COLO829 (cell line): ENCODE measurements at places on chromosomes 3 and 15.

GRCh38 chr15:59751552-59752413 is 62.7 kb upstream of the BNIP2 start:
- DNase-seq = no peak

GRCh38 chr15:33795070-33795469 is 173.2 kb upstream of the CHRM5 start:
- no peak for DNase-seq

GRCh38 chr15:53758412-53758811 is 1.1 kb downstream of the WDR72 start:
- no peak for DNase-seq

- DNase-seq = no peak
Measured at GRCh38 chr3:67655364-67656121, 1.1 kb upstream of the SUCLG2 start.

DNA sequence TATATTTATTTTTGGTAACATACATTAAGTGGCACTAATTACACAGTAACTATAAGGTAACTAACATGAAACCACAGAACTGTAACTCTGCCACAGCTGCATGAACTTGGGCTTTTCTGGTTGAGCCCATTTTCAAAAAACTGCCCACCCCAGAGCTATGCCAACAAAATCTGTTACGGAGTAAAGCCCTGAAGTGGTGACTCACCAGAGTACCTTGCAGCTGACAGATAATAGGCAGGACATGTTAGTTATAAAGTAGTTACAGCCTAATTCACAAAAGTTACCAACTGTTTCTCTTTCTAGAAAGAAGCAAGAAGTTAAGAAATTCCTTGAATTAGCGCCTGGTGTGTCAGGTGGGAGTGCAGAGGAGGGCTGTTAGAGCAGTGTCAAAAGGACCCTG is 1.5 kb upstream of the GPX1 start:
- no peak for DNase-seq

DNA sequence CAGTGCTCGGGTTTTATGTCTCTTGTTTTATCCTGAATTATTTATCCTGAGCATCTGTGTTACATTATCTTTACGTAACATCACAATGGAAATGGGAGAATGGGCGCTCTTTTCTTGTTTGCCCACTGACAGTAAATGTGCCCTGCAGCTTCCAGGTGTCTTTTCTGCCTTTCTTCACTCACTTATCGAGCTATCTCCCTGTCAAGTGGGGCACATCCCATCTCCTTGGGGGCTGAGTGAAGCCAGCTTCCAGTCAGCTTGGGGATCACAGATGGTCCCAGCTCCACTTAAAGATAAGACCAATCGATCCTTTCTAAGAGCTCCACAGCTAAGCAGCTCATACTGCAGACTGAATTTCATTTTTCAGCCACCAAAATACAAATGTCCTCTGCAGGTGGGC is 125.8 kb downstream of the KBTBD8 start:
- DNase-seq = no peak

DNA sequence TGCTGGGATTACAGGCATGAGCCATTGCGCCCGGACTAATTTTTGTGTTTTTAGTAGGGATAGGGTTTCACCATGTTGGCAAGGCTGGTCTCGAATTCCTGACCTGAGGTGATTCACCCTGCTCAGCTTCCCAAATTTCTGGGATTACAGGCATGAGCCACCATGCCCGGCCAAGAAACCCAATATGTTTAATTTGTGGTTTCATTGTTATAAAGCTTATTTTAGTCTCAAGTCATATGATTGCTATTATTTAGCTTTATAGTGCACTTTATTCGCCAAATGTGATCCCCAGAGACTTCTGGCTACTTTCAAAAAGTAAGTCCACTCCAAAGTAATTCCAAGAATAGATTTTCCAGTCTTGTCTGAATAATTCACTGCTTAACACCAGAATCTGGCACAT is 19.3 kb upstream of the SLC4A7 start:
- DNase-seq = no peak

DNA sequence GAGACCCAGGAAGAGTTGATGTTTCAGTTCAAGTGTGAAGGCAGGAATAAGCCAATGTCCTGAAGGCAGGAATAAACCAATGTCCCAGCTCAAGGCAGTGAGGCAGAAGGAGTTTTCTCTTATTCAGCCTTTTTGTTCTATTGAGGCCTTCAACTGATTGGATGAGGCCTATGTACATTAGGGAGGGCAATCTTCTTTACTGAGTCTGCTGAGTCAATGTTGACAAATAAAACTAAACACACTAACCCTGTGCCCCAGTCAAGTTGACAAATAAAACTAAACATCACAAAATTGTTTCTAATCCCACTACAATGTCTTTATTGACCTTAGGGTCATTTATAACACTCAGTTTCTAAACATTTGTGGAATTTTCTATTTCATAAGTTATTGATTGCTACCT is 100.0 kb downstream of the CACNA2D3 start:
- no peak for DNase-seq

GRCh38 chr3:150789451-150789850 is 26.5 kb upstream of the SIAH2 start:
- DNase-seq = no peak

DNA sequence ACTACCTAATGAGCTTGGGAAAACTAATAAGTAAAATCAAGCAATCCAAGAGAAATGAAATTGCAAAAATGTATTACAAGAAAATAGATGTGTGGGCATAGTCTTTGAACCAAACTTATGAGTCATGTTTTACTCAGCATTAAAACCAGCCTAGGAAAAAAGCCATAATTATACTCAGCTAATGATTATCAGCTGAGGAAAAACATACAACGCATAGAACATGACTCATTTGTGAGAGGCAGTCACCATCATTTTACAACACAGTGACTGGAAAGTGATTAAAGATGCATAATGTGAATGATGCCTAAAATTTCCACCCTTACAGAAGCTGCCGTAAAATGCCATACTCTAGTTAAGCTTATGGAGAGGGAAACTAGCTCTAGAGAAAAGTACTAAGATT is 238.0 kb upstream of the EOMES start:
- DNase-seq = peak; percentile 82

DNA sequence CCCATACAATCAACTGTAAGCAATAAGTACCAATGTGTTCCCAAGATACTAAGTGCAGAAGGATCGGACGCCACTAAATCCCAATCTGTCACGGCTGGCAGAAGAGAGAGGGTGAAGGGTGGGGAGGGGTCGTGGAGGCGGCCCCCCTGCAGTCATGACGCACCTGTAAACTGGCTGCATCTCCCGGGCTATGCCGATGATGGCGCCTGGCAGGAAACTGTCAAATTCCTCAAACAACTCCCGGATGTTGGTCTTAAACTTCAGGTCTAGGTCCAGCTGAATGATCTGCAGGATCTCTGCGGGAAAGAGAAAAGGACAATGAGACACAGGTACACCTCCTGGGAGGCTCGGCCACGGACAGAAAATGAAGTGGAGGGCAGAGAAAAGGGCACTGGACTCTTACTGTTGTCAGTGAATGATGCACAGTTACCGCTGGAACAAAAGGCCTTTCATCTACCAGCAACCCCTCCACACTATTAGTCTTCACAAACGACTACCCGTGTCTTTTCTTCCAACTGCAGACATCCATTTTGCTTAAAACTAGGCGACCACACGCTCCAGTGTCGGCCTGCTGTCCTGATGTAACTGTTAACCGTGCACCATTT is 114.6 kb downstream of the XXYLT1 start:
- peak; percentile 86 for DNase-seq

- peak; percentile 87 for DNase-seq
Measured at GRCh38 chr3:186953011-186953487, 22.7 kb downstream of the ST6GAL1 start.
